ENCODE measurements at places on chromosomes 2 and 18.

- no peak for DNase-seq
Observed at GRCh38 chr2:223526106-223526505, 76.1 kb downstream of the SCG2 start.

GRCh38 chr2:28665041-28665704, 86.5 kb upstream of the PPP1CB start:
- no peak for DNase-seq

DNA sequence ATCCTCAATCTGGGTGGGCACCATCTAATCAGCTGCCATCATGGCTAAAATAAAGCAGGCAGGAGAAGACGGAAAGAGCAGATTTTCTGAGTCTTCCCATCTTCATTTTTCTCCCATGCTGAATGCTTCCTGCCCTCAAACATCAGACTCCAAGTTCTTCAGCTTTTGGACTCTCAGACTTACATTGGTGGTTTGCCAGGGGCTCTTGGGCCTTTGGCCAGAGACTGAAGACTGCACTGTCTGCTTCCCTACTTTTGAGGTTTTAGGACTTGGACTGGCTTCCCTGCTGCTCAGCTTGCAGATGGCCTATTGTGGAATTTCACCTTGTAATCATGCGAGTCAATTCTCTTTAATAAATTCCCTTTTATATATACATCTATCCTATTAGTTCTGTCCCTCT, 36.6 kb downstream of the DIPK1C start:
- DNase-seq = no peak

DNA sequence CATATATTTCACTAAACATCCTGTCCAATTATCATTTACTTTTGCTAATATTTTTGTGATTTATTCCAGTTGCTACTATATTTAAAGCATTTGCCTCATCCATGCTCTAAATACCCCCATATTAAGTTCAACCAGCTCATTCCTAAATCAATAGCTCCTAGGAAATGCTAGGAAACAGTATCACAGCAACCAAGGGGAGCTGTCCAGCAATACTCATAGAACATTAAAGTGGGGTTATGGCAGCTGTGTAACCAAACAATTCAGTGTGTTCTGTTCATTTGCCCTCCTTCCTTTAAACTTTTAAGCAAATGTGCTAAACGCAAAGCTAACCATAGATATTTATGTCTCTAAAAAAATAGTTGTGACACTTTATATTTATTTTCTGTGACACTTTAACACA, 41.1 kb downstream of the ACVR1C start:
- no peak for DNase-seq

- no peak for DNase-seq
Observed at GRCh38 chr2:24717263-24717951, 75.8 kb downstream of the PTRHD1 start.

- DNase-seq = no peak
Observed at GRCh38 chr2:170464268-170464667, 250.9 kb upstream of the SP5 start.

DNA sequence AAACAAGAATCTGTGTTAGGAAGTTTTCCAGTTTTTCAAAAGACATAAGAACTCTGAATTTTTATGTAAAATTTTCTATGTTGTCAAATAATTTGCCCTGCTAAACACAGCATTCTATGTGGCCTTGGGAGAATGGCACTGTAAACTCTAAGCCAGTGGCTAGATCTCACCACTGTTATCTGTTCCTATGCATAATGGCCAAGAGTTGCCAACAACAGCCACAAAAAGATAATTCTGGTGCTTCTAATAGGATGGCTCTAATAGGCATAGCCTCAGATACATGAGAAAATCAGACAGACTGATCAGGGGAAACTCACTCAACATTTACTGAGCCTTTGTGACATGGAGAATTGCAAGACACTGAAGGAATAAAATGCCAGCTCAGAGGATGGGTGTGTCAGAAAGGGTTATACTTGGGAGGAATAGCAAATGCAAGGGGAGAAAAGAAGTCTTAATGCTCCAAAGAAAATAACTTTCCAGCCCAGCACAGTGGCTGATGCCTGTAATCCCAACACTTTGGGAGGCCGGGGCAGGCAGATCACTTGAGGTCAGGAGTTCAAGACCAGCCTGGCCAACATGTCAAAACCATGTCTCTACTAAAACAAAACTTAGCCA, 63.7 kb downstream of the COBLL1 start:
- DNase-seq = no peak

- no peak for DNase-seq
Observed at GRCh38 chr2:43605079-43605655, 9.3 kb upstream of the THADA start.
